Globus pallidus (tissue), 1 donor: ENCODE measurements at places on chromosomes 4 and X.

- no peak for DNase-seq
Observed at GRCh38 chrX:97398030-97398551, 514.4 kb downstream of the RPA4 start.

GRCh38 chrX:49192722-49193328 lies 6.7 kb upstream of the PRICKLE3 start:
- no peak for DNase-seq

GRCh38 chr4:6962211-6963041 lies 52.8 kb downstream of the TBC1D14 start:
- peak; percentile 93 for DNase-seq

DNA sequence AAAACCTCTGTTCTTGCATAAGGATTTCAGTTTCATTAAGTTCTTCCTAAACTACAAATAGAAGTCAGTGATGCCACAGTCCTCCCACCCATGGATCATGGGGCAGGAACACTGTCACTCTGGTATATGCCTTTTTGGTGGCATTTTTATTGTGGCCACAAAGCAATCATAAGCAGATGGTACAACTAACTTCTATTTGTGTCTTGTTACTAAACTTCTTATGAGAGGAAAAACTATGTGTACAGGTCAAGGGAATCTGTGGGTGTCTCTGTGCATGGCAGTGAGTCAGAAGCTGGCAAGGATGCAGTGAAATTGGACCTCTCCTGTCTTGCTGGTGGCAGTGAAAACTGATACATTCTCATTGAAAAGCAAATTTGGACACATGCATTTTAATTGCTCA lies 245.0 kb upstream of the GPC4 start:
- no peak for DNase-seq

DNA sequence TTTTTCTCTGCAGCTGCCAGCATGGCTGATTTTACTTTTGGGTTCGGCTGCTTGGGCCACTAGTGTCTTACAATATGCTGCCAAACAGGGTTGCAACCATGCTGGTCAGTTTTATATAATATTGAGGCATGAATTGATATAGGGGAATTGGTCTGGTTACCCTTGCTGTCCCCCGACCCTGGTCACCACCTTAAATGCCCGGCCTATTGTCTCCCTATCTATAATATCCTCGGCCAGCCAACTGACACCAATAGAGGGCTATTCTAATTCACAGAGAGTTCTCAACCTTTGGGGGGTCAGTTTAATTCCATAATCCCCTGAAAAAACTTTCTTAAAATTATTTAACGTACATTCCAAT lies 28.7 kb downstream of the SULT1E1 start:
- no peak for DNase-seq

- DNase-seq = no peak
Observed at GRCh38 chr4:2406406-2406805, 12.0 kb downstream of the ZFYVE28 start.

GRCh38 chr4:148448141-148448540 lies 5.9 kb upstream of the NR3C2 start:
- DNase-seq = no peak

- DNase-seq = no peak
Observed at GRCh38 chr4:84291969-84292368, 207.1 kb downstream of the NKX6-1 start.

DNA sequence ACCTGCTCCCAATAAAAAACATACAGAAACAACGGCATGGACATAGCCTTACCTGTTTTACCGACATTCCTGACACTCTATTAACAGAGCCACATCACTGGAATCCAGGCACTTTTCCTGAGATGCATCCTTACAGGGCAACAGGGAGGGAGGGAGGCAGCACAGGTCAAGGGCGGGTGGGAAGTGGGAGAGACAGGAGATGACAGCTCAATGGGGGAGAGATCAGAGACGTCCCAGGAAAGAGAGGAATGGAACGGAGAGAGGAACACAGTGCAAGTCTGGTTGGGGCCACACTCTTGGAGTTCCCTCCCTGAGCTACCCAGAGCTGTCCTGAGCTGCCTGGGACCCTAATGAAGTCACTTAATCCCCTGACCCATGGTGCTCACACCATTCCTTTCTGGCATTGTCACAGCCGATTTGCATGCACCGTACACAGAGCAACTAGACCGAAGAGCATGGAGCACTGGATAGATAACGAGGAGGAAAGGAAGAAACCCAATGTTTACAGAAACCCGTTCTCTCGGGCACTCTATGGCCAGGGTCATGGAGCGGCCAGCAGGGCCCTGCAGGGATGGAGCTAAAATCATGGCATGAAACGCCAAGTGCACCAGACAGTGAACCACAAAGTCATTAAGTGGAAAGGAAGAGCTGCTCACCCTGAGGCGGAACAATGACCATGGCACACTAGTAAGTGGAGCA lies 93.1 kb downstream of the NSUN7 start:
- no peak for DNase-seq

DNA sequence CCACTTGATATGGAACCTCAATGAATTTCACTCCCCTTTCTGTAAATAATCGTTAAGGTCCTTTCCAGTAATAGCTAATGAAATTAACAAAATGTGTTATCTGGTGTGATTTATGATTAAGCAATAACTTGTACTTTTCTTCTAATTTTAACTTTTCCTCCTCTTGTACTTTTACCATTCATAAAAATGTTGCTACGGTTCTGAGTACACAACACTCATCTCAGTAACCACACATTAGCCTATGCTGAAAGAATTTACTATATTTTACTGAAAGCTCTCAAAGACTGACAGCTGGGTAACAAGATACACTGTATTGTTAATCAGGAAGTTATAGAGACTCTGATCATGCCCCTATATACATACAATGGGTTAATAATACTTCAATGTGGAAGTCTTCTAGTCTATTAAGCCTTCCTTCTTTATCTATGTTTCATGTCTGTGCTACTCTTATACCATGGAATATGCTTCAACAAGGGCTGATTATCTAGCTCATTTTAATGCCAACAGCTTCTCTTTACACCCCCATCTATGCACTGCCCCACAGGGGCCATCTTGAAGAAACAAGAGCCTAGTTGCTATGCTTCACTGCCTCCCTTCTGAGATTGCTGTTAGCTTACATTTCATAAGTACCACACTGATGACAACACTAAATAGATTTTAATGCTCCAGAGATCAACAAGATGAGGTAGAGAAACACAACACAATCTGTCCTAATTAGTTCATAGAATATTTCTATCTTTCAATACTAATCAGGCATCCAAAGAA lies 39.1 kb downstream of the LAMP2 start:
- DNase-seq = no peak

GRCh38 chr4:122873821-122874593 lies 47.4 kb downstream of the FGF2 start:
- DNase-seq = no peak

GRCh38 chr4:166655231-166655630 lies 579.1 kb downstream of the SPOCK3 start:
- DNase-seq = no peak

GRCh38 chr4:99264927-99265326 lies 25.9 kb downstream of the ADH1A start:
- no peak for DNase-seq

GRCh38 chr4:44861756-44862155 lies 135.4 kb upstream of the GNPDA2 start:
- no peak for DNase-seq

GRCh38 chrX:53135581-53135980 lies 41.6 kb downstream of the KANTR start:
- DNase-seq = no peak
